ENCODE measurements at places on chromosomes 3 and 15. TPM values are rescaled to one million over a fixed set of nuclear protein-coding genes. Genes with fewer than 3 reads are reported as not detected.

DNA sequence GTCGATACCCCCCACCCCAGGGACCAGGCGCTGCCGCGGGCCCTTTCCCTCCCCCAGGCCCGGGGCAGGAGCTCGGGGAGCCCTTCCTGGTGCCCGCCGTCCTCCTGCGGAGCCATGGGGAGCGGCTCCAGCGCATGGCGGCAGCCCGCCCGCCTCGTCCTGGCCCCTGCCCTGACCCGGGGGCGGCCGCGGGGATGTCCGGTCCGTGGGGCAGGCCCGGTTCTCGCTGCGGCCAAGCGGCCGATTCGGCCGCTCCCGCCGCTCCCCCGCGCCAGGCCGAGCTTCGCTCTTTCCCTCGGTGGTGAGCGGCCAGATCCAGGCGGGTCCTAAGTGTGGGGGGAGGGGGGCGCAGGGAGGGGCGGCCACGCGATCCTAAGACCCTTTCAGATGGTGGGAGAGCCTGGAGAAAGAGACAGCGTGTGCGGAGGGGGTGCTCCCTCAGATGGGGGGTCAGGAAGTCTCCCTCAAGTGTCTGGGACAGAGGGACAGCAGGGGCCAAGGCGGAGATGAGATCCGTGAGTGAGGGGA, 1.3 kb downstream of the NEIL1 start:
- no peak for DNase-seq

DNA sequence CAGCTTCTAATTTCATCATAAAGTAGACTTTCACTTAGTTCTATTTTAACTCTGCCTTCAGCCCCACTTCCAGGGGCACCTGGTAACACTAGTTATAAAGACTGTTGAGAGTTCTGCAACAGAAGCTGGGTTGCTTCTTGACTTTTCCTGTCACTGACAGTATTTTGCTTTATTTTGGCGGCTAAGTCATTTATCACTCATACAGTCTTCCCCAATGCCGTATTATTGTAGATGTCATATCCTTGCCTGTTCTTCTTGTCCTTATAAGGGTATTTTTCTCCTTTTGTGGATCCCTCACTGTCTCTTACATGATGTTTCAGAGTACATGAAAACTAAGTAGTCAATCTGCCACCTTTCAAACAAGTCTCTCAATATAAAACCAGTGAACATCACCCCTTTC, 369.0 kb upstream of the PPP2R3A start:
- DNase-seq = no peak

DNA sequence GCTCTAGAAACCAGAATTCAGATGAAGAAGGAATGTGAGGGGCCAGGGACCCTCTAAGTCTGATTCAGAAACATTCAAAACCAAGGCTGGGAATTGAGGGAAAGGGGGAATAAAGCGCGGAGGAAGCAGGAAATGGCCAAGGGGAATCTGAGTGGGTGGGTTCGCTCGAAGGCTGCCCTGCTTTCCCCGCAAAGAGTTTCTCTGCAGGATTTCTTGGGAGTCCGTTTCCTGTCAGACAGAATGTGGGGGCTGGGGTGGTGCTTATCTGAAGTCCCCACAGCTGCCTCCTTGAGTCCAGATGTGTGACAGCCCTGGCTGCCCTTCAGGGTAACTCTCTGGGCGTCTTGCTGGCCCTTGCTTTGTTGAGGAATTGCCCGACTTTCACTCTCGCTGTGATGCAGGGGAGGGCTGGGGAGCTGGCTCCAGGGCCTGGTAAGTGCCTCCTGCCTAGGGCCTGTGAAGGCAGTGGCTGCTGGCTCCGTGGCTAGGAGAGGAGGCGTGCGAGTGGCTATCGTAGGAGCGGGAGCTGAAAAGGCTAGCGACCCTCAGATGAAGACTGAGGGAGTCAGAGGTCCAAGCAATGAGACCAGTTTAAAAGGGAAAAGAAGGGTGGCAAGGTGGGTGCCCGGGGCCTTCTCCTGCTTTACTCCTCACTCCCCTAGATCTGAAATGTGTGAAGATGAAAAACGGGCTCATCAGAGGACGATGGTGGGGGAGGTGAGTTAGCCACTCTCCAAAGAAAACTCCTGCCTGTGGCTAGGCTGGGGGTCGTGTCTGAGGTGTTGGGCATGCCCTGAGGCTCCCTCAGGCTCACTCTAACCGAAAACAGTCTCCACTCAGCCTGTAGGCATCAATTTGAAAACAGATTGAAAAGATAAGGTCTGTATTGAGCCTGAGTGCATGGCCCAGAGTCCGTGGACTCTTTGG, 143.9 kb upstream of the UMPS start:
- DNase-seq = no peak

DNA sequence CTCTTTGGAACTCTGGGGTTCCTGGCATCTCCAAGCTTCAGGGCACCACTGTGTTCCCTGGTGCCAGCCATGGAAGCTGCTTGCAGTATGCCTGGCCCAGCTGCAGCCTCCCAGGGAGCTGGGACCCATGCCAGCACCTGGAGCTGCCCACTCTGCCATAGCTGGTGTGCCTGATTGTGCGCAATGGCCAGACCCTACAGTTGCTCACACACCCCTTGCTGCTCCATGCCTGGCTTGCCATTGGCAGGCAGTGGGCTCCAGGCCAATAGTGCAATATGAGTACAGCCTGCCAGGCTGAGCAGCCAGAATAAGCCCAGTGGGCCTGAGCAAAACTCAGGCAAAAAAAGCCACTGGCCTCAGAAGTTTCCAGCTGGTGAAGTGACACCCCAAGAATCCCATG, 43.8 kb upstream of the LRRFIP2 start:
- no peak for DNase-seq

DNA sequence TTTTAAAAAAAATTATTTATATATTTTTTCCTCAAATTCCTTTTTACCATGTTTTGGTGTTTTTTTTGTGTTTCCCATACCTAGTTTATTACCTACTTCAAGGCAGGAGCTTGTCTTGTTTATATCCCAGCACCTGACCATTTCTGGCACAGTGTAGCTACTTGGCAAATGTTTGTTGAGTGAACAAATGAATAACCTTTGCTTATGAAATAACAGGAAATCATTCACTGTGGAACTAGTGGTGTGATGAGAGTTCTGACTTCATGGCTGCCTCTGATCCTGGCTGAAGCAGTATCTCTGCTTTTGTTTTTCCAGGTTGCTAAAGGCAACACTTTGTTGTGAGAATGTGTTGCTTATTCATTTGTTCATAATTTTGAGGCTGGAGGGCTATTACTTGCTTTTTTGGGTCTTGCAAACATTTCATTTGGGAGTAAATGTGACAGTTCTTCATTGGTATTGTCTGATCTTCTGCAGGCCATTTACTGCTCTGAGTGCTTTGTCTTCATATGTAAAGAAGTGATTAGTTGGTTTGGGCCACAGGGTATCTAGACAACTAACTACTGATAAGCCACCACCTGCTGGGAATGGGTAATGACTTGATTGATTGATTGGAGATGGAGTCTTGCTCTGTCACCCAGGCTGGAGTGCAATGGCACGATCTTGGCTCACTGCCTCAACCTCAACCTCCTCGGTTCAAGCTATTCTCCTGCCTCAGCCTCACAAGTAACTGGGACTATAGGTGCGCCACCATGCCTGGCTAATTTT, 5.7 kb downstream of the RAD54L2 start:
- DNase-seq = no peak

- no peak for DNase-seq
Observed at GRCh38 chr3:72542781-72543180, 305.5 kb downstream of the SHQ1 start.

GRCh38 chr15:39028069-39028468, 463.5 kb upstream of the RASGRP1 start:
- DNase-seq = no peak

DNA sequence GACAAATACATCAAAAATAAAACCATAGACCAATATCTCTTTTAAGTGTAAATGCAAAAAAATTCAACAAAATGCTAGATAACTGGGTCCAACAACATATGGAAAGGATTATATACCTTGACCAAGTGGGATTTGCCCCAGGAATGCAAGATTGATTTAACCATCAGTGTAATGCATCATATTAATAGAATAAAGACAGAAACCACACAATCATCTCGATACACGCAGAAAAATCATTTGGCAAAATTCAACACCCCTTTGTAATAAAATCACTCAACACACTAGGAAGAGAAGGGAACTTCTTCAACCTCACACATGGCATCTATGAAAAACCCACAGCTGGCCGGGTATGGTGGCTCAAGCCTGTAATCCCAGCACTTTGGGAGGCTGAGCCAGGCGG, 19.5 kb downstream of the GREM1 start:
- DNase-seq = no peak

- DNase-seq = no peak
Observed at GRCh38 chr3:63095-63765, 133.3 kb upstream of the CHL1 start.

GRCh38 chr3:14159426-14159825, 19.0 kb downstream of the XPC start:
- no peak for DNase-seq

DNA sequence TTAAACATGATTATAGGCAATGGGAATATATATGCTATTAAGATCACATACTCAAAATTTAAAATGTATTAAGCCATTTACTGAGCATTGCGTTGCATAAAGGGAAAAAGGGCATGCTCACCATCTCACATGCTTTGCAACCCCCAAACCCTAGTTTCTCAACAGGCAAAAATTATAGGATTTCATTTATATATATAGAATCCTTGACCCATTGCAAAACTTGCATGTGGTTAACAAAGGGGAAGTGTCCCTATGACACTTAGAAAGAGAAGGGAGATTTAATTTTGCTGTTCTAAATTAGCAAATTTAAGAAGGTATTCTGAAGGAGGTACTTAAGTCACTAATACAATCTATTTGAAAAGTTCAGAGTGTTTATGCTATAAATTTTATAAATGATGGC, 837.8 kb downstream of the DIPK2A start:
- no peak for DNase-seq

DNA sequence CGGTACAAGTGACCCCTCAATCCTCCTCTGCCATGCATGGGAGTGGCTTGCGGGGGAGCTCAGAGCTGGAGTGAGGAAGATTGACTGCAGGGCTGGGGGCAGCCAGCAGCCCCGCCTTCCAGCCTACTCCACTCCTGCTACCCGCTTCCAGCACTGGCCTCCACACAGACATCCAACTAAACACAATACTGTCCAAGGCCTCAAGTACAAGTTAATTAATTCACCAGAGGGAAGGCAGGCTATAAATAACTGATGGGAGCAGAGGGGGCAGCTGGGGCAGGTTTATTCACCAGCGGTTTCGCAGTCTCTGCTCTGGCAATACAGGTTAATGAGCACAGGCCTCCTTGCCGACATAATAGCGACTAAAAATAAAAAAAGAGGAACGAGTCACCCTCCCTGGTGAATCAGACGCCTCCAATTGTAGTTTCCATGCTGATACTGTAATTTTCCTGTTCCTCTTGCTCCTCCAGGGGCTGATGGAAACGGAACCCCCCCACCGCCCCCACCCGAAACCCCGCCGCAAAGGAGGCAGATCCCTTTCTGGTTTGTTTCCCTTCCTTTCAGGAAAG, 166.4 kb upstream of the TLE3 start:
- no peak for DNase-seq

DNA sequence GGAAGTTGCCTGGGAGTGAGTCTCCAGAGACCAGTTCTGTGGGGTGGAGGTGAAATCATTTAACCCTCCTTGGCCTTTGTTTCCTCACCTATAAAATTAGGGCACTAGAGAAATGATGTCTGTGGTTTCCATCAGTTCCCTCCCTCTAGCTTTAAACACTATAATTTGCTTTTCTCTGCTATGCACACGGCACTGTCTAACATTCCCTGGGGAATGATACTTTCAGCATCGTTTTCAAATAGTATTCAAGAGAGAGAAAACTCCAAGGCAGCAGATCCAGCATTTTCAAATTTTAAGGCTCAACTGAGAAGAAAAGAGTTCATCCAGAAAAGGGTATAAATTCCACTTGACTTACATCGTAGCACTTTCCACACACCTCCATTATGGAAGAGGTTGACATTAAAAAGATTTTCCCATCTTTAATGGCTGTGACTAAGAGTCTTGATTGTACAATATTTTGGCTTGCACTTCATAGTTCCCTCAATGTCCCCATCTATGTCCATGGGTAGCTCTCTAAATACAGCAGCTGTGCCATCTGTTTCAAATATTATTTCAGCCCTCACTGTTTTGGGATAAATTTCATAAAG, 137.7 kb upstream of the ZPLD1 start:
- DNase-seq = no peak

DNA sequence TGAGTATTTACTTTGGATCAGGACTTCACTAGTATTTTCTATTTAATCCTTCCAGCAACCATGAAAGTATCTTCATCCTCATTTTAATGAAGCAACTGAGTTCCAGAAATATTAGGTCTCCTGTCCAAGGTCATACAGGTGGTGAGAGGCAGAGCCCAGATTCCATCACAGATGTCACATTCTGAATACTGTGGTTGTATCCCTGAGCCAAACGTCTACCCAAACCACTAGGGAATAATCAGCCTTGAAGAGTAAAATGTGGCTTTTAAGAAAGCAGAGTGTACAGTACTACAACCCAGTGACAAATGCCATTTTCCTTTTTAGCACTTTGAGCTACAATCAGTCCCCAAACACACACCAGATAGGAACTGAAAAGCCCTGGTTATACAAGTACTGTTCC, 93.3 kb upstream of the TRIM42 start:
- no peak for DNase-seq

- no peak for DNase-seq
Observed at GRCh38 chr3:150544041-150544440, 2.3 kb downstream of the SERP1 start.

GRCh38 chr3:149634573-149634972, 23.3 kb downstream of the WWTR1 start:
- no peak for DNase-seq

DNA sequence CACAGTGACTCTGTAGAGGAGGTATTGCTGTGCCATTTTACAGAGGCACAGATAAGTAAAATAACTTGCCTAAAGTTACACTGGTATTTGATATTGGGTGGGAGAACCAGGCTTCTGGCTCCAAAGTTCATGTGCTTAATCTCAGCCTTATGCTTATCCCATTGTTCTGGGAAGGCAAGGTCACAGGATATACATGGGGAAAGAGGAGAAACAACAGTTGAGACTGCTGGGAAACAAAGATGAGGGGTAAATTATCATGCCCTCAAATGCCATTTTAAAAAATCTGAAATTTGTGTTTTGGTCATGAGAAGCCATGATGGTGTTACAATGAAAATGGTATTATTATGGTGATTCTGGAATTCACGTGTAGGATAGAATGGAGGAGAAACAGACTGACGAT, 54.4 kb downstream of the EOMES start:
- DNase-seq = no peak

DNA sequence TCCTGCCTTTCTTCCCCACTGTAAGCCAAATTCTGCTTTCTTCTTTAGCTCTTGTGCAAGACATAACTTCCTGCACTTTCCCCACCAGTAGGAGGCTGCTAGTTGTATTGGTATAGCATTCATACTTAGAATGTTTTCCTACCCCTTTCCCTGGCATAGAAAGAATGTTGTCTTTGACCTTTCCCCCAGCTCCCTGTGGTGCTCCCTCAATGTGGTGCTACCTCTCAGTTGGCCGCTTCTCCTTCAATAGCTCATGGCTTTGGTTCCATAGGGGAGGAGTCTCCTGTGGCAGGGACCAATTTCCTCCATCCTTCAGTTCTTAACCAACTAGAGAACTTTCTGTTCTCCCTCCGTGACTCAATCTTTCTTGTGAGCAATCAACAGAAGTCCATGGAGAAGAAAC, 67.5 kb upstream of the AKAP13 start:
- DNase-seq = no peak

Gene STXBP5L
- not detected for total RNA-seq

Gene SPATA12
- not detected for total RNA-seq

Gene SMCO1
- total RNA-seq = not detected

Gene IL5RA
- total RNA-seq = not detected

Gene GOLGA8H
- not detected for total RNA-seq

Gene CHDH
- 11.5 TPM for total RNA-seq

Gene LRRC57
- total RNA-seq = 20.9 TPM

Gene GNAT1
- not detected for total RNA-seq

Gene SPINT1
- total RNA-seq = 351 TPM

Gene RYR3
- total RNA-seq = 0.76 TPM
